ENCODE measurements at places on chromosomes 3 and 15.
A peak's percentile ranks its signal among the peaks of the same experiment; 100 is the strongest.

DNA sequence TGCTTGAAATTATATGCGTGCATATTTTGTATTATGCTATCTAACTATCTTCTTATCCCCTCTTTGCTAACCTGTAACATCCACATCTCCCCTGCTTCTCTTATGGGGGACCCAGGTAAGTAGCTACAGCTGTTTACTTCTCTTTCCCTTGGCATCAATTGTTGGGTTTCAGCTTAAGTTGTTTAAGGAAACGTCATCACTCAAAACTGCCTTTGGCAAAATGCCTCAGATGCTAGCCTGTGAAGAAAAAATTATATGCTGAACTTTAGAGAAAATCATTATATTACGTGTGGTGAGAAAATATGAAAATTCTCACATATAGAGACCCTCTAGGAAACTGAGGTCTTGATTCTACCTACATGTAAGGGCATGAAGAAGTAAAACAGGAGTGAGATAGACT lies 447.0 kb upstream of the NECTIN3 start:
- no peak for DNase-seq

DNA sequence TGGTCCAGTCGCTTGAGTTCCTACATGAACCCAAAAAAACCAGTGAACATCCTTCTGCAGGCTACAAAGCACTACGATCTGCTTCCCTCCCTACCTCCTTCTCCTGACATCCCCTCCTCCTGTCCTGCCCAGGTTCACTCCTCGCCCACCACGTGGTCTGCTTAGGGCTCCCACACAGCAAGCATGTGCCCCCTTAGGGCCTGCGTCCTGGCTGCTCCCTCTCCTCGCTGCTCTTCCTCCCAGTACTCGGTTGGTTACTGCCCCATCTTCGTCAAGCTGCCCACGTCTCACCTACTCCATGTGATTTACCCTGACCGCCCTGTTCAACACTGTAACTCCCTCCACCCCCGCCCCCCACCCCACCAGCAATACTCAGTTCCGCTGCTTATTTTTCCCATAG lies 20.8 kb upstream of the ATP13A3 start:
- DNase-seq, result peak; percentile 53

DNA sequence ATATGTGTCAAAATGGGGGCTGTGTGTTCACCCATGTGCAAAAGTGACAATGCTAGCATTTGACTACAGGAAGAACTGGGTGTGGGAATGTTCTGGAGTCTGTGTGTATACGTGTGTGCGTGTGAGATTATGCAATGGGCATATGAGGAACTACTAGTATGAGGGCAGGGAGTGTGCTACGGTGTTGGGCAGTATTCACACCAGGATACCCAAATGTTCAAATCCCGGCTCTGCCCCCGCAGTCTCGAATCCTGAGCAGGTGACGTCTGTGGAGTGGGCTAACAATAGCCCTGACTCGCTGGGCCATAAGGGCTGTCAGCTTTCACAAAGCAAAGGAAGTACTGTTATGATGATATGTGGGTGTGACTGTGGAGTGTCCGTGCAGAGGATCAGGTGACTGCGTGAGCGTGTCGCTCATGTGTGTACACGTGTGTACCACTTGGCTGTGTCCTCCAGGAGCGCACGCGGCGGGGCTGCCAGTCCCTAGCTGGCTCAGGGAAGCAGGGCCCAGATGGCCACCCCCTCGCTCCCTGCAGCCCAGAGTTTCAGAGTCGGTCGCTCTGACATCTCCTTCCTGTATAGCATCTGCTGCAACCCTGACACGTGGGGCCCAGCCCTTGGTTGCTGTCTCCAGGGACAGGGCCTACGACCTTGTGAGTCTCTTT lies 27.2 kb downstream of the IQSEC1 start:
- DNase-seq, result no peak

GRCh38 chr3:4514321-4514720 lies 21.2 kb downstream of the ITPR1 start:
- no peak for DNase-seq

GRCh38 chr15:58703610-58704009 lies 45.9 kb downstream of the ADAM10 start:
- DNase-seq, result no peak

- DNase-seq, result no peak
Measured at GRCh38 chr15:85792912-85793590, 1.7 kb downstream of the KLHL25 start.

Measured in osteocyte (in vitro differentiated cells).